ENCODE measurements at places on chromosomes 5 and 9.

DNA sequence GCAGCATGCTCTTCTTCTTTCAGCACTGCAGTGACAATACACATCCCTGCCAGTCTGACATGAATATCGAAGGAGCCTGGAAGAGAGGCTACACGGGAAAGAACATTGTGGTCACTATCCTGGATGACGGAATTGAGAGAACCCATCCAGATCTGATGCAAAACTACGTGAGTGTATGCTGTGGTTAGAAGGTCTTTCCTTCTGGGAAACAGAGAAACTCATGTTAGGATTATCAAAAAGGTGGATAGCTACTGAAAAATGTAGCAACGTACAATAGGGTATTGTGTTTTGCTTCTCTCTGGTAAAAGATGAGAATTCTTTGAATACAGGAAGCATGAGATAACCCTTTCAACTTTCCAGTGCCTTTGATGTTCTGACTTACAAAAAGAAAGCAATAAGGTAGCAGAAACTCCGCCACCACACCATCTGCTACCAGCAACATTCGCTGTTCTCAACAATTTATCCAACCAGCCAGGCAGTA, 133.3 kb downstream of the PCSK5 start:
- DNase-seq = no peak

GRCh38 chr5:122436615-122437014, 124.6 kb downstream of the SNCAIP start:
- no peak for DNase-seq

DNA sequence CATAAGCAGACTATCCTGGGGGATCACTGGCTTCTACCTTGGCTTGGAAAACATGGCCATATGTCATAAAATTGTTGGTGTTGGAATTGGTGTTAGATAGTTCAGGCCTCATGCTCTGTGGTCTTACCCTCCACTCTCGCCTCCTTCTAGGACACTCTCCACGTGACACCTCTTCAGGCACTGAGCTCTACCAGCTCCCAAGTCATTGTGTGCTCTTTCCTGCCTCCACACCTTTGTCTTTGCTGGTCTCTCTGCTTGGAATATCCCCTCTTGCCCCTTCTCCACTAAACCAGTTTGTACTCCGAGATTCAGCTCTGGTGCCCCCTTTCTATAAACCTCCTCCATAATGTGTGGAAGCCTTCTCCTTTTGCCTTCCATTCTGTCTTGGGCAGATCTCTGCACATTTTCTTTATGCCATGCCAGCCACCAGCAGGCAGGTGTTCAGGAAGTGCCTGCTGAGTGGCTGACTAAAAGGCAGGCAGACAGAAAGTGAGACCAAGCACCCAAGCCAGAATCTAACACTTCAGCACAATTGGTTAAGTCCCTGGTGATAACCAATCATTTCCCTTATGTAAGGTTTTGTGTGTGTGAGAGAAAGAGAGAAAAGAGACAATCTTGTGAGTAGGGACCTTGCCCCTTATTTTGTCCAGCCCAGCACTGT, 37.7 kb downstream of the SAR1B start:
- no peak for DNase-seq

GRCh38 chr9:30925126-30925525, 1459.3 kb upstream of the ACO1 start:
- DNase-seq = no peak

DNA sequence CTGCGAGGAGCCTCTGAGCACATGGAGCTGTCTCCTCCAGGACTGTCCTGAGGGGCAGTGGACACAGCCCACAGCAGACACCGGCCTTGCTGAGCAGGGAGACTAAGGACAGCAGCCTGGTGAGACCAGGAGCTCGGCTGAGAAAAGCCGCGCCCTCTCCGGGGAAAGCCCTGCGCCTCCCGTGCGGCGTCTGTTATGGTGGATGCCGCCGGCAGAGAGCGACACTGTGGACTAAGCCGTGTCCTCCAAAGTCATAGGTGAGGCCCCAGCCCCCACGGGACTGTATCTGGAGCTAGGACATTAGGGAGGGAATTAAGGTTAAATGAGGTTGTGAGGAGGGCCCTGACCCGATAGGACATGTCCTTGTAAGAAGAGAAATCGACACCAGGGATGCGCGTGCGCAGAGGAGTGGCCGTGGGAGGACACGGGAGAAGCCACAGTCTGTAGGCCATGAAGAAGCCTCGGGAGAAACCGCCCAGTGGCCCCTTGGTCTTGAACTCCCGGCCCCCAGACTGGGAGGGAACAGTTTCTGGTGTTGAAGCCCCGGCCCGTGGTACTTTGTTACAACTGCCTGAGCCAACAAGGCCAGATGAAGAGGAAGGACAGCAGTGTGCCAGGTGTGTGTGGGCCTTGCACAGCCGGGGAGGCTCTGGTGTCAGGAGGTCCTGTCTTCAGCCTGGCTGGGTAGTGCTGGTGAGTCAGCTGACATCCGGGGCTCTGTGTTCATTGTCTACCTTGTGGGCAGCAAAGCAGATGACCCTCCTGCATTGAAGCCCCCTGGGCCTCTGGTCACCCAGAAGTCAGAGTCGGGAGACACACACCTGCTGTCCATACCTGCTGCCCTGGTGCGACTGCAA, 22.1 kb downstream of the MRPL36 start:
- no peak for DNase-seq

DNA sequence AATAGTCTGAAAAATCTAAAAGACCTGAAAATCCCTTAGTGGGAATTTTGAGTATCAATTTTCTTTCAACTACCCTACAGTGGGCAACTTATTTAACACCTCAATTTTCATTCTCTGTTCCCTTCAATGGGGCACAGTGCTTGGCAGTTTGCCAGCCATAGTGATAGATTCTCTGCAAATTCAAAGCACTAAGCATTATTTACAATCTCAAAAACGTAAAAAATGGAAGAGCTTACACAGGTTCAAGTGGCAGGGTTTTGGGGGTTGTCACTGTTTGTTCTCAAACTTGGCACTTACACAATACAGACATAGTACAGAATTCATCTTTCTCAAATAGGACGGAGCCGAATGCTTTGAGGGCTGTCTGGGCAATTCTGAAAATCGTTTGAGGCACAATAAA, 515.0 kb downstream of the EFNA5 start:
- no peak for DNase-seq

DNA sequence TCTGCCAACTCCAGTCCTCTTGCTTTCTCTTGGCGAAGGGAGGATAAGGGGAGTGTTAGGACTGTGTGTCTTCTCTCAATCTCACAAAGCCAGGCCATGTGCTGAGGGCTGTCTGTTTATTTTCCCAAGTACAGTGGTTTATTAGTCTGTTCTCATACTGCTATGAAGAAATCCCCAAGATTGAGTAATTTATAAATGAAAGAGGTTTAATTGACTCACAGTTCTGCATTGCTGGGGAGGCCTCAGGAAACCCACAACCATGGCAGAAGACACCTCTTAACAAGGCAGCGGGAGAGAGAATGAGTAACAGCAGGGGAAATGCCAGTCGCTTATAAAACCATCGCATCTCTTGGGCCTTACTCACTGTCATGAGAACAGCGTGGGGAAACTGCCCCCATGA, 36.2 kb upstream of the CKS2 start:
- no peak for DNase-seq

DNA sequence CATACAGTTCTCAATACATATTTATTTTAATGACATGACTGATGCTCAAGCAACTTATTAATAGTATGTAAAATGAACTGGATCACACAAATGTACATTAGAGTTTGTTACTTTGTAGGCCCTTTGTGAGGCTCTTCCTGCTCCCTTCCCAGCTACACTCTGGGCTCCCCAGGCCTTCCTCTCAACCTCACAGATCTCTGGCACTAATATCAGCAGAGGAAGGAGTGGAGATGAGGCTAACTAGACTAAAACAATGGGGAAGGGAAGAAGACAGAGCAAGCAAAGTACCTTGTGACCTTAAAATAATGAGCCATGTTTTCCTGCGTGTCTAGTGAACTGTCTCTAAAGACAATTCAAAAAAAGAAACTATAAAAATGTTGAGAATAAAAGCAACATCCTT, 30.3 kb upstream of the TEK start:
- no peak for DNase-seq

DNA sequence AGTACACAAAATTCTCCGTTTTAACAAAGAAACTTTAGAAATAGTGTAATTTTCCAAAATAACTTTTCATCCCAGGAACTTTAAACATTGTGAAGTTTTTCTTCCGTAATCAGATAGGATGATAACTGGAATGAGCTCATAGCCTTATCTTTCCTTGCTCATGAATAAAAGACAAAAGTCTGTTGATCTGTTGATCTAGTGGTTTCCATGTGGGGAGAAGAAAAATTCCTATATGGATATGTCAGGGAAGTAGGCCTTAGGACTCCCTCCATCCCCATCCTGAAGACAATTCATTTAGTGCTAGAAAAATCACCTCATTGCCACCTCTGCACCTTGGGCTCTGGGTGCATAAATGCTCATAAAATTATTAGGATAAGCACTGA, 266.6 kb downstream of the SMARCA2 start:
- no peak for DNase-seq

All from NCI-H1930 (cell line).